Stomach (tissue), 19 donors: ENCODE measurements at places on chromosomes 3 and 15. TPM values are rescaled to one million over a fixed set of nuclear protein-coding genes. Genes with fewer than 3 reads are reported as not detected.
A peak's percentile ranks its signal among the peaks of the same experiment; 100 is the strongest.

GRCh38 chr15:92383519-92384324, 10.0 kb upstream of the ST8SIA2 start:
- no peak for DNase-seq

GRCh38 chr3:64798316-64798715, 110.5 kb upstream of the ADAMTS9 start:
- no peak for DNase-seq

- no peak for DNase-seq
These were observed 951 bp downstream of the TARS3 start for GRCh38 chr15:101723171-101723873.

DNA sequence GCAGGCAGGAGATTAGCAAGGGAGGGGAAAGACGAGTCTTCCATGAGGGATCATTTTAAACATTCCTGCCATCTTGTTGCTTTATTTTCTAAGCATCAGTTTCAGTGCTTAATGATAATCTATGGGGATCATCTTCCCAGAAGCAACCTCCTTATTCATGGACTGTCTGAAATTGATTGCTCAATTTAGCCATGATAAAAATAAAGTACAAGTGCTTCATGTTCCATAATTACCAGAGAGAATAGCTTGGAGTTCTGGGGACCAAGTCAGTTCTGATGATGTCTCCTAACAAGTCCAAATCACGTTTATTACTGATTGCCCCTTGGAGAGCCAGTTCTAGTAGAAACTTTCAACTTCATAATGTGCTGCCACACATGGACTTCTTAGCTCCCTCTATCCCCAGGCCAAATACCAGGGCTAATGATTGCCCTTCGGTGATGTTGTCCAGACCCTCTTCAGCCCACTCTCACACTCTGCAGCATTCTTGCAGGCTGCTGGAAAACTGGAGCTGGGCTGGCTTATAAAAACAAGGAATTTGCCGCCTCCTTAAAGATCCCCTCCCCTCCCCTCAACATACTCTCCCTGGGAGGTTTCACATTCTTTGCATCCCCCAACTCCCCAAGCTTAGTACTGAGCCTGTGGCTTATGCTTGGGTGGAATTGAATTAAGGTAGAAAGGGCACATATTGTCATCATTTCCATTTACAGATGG, 222.1 kb upstream of the ADAMTS9 start:
- DNase-seq = peak; percentile 26

- no peak for DNase-seq
These were observed 182.4 kb downstream of the RBMS3 start for GRCh38 chr3:29463304-29463703.

- no peak for DNase-seq
These were observed 1.6 kb downstream of the TTC21A start for GRCh38 chr3:39109086-39109485.

GRCh38 chr3:62919784-62920465, 44.7 kb upstream of the CADPS start:
- no peak for DNase-seq

GRCh38 chr3:133573054-133573628, 345 bp upstream of the CDV3 start:
- DNase-seq = peak; percentile 100

CYP1A2 gene
- total RNA-seq = not detected

EPHB1 gene
- 0.73 TPM for total RNA-seq
